Activated CD4-positive, alpha-beta T cell treated with anti-CD3 and anti-CD28 coated beads, Interleukin-2, Interleukin-6, amounts not matched to agents 100 ng/mL and 50 ng/mL, durations not matched to agents 16 hours and 8 hours (primary cell): ENCODE measurements at places on chromosomes 7 and 10.
A peak's percentile ranks its signal among the peaks of the same experiment; 100 is the strongest.

GRCh38 chr7:140458201-140458600, 21.1 kb downstream of the MKRN1 start:
- no peak for DNase-seq

DNA sequence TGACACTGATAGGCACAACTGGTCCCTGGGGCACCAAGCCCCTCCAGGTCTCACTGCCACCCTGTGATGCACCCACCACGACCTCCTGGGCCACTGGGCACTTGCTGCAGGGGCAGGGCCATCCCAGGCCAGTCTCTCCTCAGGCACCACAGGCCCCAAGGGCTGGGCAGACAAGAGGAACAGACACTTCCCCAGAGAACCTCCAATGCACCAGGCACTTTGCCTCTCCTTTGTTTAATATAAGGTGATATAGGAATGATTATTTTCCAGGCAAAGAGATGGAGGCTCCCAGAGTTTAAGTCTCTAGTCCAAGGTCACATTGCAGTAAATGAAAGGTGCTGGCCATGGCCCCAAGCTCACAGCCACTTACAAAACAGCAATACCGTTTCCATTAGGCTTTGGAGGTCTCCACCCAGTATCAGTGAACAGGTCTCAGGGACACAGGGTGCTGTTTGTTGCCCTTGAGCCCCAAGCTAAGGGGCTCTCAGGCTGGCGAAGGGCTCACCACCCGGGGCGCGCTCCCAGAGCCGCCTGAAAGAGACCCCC, 4.5 kb downstream of the DEPP1 start:
- DNase-seq = no peak

DNA sequence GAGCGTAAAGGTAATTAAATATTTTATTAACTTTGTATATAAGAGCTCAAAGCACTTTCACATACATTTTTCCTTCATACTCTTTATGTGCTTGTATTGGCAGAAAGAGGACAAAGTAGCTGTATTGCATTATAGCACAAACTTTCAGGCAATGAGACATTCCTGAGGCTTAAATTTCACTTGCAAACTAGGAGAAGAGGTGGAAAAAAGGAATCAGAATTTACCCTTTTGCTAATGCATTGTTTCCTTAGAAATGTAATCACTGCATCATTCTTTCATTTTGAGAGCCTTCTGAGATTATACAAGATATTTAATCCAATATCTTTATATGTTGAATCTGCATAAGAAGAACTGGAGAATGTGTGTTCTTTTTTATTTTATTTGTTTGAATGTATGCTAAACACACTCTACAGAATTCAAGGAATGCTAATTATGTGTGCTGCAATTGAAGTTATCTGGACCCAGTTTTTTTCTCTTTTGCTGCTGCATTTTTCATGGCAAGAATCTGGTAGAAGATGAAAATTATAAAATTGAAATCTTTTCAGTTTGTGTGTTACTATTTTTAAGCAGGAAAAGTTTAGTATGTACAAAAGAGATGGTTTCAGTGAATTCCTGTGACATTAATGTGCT, 185.1 kb downstream of the NXPH1 start:
- DNase-seq = no peak

DNA sequence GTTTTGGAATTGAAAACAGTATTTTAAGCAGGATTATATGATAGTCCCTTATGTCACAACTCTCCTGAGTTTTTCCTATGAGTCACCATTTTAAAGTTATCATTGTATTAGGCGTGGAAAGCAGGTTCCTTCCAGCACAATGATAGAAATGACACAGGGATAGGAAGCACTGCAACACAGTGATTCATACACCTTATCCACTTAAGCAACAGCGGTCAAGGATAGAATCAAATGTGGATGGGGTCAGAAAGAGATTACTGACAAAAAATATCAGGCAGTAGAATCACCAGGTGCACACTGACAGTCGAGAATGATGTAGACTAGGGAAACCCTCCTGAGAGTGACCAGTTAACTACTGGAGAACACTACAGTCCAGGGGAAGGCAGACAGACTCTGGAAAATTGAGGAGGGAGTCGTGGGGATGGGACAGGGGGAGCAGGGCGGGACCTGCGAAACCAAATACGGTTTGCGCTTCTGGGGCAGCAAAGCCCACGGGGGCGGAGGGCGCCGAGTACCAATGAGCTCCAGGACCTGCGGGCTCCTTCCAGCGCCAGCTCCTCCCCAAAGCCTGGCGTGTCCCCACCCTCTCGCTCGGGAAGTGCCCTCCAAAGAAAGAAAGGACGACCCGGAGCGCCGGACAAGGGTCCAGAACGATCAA, 479 bp downstream of the PNPLA8 start:
- peak; percentile 17 for DNase-seq
